ENCODE measurements at places on chromosomes 1 and 21.

DNA sequence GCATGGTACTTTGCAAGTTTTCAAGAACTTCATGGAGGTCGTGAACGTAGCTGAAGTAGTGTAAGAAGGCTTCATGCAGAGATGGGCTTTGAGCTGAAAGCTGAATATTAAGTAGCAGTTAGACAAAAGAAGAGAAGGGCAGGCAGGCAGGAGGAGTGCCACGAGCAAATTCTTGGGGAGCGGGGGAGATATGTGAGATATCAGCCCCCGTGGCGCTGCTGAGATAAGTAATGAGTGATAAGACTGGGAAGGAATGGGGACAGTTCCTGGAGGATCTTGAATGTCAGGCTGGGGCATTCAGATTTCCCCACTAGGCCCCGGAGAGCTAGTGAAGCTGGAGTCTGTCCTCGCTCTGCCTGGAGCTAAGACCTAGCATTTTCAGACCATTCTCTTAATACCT, 27.9 kb upstream of the KIRREL1 start:
- no peak for DNase-seq

DNA sequence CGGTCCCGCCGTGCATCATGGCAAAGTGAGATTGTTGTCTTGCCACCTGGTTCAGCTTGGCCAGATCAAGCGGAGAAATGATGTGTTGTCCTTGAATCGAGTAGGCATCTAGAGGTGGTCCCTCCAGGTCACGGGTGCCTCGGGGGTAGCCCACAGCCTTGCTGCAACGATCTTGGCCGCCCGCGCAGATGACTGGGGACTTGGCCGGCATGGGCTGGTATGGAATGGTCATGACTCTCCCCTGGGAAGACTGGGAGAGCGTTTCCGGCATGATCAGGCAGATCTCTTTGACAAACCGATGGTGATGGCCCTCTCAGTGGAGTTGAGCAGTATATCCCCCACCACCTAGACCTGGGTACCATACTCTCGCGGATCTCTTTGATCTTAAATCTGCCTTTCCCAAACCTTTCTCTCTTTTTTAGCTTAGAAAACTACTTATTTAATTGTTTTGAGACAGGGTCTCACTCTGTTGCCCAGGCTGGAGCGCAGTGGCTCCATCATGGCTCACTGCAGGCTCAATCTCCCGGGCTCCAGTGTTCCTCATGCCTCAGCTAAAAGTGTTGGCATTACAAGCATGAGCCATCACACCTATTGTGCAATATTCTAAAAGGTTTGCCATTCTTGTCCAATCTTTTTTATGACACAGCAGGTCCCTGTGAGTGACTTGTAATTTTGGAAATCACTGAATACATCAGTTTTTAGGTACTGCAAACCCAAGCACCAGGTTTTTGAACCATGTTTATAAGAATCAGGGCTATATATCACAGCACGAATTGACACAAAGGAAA, 9.4 kb upstream of the ELAPOR1 start:
- DNase-seq, result no peak

- no peak for DNase-seq
Measured at GRCh38 chr1:2303016-2303775, 75.1 kb downstream of the SKI start.

GRCh38 chr1:80565406-80565805, 1235.3 kb upstream of the ADGRL2 start:
- DNase-seq, result no peak

GRCh38 chr1:193538003-193538354, 351.6 kb upstream of the B3GALT2 start:
- DNase-seq, result no peak
